ENCODE measurements at places on chromosomes 4 and X. TPM values are rescaled to one million over a fixed set of nuclear protein-coding genes. Genes with fewer than 3 reads are reported as not detected.

CFP gene
- 1.3 TPM for total RNA-seq

DNA sequence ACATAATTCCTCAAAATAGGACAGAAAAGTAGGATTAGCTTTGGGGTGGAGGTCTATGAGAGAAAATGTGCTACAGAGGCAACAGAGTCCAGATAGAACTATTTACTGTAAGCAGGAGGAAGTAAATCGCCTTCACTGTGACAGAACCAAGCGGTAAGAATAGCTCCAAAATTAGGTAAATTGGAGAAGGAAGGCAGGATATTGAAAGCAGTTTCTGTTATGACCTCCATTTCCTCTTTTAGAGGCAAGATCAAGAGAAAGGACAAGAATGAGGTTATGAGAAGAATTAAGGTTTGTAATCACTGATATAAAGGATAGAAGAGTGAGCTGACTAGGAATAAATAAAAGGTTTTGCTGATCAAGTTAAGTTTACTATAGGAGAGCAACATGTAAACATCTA lies 44.1 kb upstream of the NEUROG2 start:
- DNase-seq = no peak
- no peak overlapping the region for H3K27ac ChIP-seq
- H3K27me3 ChIP-seq = no peaks in the 10 kb centered on the region
- no peaks in the 10 kb centered on the region for H3K4me1 ChIP-seq
- H3K36me3 ChIP-seq = no peaks in the 10 kb centered on the region

ZDHHC15 gene
- not detected for total RNA-seq

- H3K4me3 ChIP-seq = no peak overlapping the region
- H3K27me3 ChIP-seq = no peaks in the 10 kb centered on the region
- H3K4me1 ChIP-seq = no peaks in the 10 kb centered on the region
- DNase-seq = no peak
Measured at GRCh38 chr4:147309434-147309833, 171.5 kb upstream of the EDNRA start.

DGKQ gene
- 22.0 TPM for total RNA-seq

CENPU gene
- total RNA-seq = 28.2 TPM

PLAC8 gene
- total RNA-seq = 0.61 TPM

DNA sequence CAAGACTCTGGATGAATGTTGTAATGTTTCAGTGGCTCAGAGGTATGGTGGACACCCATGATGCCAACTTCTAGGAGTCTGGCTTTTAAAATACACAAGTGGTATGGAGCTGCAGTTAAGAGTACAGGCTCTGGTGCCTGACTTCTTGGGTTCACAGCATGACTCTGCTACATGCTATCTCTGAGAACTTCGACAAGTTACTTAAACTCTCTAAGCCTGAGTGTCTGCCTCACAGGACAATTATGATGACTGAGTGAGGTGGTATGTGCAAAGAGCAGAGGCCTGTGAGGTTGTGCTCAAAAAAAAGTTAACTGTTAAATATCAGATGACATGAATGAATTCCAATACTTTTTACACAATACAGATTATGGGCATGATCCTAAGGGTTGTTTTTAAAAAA lies 90.9 kb upstream of the SRD5A3 start:
- H3K27me3 ChIP-seq = no peaks in the 10 kb centered on the region
- no peak overlapping the region for H3K27ac ChIP-seq

DNA sequence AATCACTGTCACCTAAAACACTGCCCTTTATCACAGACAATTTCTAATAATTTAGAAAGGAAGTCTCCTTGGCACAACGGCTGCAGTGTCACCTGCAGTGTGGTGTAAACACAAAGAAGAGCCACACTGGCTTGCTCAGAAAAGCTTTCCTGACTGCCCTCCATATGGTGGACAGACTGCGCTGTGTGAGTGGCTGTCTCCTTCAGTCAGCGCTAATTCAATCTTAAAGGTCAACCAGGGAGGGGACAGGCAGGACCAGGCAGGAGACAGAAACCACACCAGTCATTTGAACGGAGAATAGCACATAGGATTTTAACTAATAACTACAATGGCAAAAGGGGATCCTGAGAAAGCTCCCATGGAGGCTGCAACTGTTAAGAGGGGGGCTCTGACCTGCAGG lies 132.1 kb downstream of the NSUN7 start:
- no peak overlapping the region for H3K4me3 ChIP-seq
- H3K36me3 ChIP-seq = no peaks in the 10 kb centered on the region
- H3K4me1 ChIP-seq = no peaks in the 10 kb centered on the region
- no peaks in the 10 kb centered on the region for H3K27me3 ChIP-seq
- DNase-seq = no peak

All from HCT116 (cell line).